Cortex of kidney (tissue), 1 donor: ENCODE measurements at places on chromosomes 2 and 18.

- no peak for DNase-seq
Measured at GRCh38 chr2:18611184-18611583, 21.8 kb upstream of the NT5C1B start.

GRCh38 chr2:171798156-171798820 lies 95.8 kb downstream of the SLC25A12 start:
- DNase-seq: no peak

GRCh38 chr2:126543081-126543480 lies 112.9 kb upstream of the GYPC start:
- DNase-seq: no peak

GRCh38 chr18:9637036-9637767 lies 22.8 kb upstream of the PPP4R1 start:
- DNase-seq: no peak

DNA sequence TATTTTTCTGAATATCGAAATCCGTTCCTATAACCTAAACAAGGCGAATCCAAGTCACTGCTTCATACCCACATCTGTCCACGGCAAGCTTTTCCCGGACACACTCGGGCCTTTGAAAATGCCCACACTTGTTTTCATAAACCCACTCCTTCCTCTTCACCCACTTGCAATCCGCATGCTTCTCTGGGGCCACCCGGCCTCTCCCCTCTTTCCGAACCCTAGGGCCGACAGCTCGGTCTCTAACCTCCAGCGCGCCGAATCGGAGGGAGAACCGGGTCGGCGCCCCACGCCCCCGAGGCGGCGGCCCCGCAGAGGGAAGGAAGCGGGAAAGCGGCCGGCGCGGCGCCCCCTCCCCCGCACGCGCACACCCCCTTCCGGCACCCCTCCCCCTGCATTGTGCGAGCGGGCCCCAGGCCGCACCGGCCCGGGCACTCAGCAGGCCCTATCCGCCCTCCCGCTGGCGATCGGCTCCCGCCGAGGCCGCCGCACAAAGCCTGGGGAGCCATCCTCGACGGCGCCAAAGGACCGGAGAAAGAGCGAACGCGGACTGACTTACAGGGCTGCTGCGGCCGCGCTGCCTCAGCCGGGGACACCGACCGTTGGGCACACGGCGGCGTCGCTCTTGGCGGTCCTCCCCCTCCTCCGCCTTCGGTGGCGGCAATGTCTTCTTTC lies 467 bp downstream of the PUM2 start:
- peak; percentile 18 for DNase-seq

- DNase-seq: no peak
Measured at GRCh38 chr2:226611196-226611943, 188.2 kb downstream of the IRS1 start.

- no peak for DNase-seq
Measured at GRCh38 chr18:67651438-67651837, 134.9 kb upstream of the DSEL start.

- no peak for DNase-seq
Measured at GRCh38 chr2:37526323-37526722, 145.1 kb downstream of the CDC42EP3 start.

DNA sequence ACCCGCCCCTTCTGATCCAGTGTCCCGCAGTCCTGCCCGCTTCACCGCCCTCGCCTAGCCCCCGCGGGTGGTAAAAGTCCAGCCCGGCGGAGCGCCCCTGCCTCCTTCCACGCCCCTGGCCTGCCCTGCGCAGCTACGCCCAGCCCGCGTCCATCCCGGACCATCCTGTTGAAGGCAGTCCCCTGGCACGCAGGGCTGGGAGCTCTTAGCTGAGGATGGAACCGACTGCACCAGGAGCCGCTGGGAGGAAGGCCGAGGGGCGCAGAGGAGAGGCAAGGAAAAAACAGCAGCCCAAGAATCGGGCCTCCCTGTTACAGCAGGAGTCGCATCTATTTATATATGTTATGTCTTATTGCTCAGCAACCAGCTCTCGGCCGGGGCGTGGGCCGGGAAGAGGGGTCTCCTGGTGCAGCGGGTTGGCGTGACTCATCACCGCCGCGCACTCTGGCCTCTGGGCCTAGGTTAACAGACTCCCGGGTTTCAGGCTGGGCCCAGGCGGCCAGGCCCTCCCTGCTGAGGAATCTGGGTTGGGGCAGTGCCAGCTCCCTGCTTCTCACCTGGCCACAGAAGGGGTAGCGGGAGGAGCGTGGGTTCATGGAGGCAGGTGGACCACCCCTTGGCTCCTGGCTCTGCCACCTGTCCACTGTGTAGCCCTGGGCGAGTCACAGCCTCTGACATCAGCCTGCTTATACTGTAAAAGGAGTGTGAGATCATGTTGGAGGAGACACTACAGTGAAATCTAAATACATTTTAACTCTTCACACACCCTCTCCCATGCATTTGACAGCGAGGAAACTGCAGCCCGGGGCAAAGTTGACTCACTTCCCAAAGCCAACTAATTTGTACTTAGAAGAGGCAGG lies 13.4 kb upstream of the MAP3K2 start:
- peak; percentile 16 for DNase-seq

GRCh38 chr18:49997558-49997957 lies 184.2 kb upstream of the ACAA2 start:
- no peak for DNase-seq

GRCh38 chr2:45669032-45669486 lies 17.6 kb downstream of the PRKCE start:
- DNase-seq: no peak

DNA sequence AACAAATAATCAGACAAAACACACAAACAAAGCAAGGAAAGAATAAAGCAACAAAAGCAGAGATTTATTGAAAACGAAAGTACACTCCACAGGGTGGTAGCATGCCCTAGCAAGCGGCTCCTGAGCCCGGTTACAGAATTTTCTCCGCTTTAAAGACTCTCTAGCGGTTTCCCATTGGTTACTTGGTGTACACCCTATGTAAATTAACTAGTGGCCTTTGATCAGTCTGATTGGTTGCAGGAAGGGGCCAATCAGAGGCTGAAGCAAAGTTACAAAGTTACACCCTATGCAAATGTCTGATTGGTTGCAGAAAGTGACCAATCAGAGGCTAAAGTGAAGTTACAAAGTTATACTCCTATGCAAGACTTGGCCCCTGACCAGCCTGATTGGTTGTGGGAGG lies 242.9 kb downstream of the LDLRAD4 start:
- DNase-seq: no peak

DNA sequence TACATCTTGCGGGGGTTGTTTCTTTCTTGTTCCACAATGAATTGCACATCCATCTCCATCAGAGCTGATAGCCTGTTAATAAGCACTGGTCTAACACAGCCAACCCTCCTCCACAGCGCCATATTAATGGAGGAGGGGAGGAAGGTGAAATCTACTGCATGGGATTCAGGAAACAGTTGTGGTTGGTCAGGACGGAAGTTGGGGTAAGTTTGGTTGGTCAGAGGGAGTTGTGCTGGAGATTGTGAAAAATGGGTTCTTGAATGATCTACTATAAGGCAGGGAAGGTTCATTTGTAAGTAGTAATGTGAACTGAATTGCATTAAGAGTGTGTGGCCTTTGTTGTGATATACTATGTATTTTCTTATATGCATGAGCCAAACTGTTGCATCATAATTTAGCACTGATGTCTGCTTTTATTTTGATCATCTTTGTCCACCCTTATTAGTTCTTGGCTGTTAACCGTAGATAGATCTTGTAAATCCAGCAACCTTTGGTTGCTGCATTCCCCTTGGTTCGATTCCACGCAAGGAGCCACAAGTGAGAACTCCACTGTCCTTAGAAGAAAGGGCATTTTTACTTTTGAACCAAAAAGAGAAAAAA lies 150.6 kb upstream of the MAPRE2 start:
- DNase-seq: no peak

GRCh38 chr2:125745514-125745913 lies 910.4 kb upstream of the GYPC start:
- no peak for DNase-seq

GRCh38 chr2:12488352-12489318 lies 228.1 kb upstream of the TRIB2 start:
- no peak for DNase-seq

DNA sequence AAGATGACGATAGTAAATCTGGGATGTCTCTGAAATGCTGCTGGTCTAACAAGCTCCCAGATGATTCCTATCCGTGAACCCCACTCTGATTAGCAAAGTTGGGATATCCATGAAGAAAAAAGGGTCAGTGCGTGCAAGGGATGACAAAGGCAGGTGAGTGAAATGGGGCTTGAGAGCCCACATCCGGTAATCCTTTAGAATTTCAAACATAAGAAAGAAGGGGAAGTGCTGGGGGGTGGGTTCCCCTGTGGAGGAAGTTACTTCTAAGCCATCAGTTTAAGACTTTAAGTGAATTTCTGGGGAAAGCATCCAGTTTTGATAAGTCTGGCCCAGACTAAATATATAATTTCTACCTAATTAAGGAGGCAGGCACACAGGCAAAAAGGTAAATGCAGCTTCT lies 209.5 kb downstream of the DPP10 start:
- DNase-seq: no peak

DNA sequence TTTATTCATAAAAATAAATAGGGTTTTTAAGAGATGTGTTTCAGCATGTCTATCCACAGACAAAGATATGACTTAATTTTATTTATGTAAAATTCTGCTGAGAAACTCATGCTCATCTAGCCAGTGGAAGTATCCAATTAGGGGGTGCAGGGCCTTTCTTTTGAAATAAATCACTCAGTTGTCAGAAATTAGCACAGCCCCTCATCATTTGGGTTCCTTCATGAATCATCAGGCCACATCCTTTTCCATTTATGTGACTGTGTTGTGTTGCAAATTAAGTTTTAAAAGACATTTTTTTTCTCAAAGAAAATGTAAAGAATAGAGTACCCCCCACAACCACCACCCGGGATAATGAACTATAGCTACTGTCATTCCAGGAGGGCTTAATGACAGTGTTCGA lies 185.8 kb downstream of the NRP2 start:
- no peak for DNase-seq

DNA sequence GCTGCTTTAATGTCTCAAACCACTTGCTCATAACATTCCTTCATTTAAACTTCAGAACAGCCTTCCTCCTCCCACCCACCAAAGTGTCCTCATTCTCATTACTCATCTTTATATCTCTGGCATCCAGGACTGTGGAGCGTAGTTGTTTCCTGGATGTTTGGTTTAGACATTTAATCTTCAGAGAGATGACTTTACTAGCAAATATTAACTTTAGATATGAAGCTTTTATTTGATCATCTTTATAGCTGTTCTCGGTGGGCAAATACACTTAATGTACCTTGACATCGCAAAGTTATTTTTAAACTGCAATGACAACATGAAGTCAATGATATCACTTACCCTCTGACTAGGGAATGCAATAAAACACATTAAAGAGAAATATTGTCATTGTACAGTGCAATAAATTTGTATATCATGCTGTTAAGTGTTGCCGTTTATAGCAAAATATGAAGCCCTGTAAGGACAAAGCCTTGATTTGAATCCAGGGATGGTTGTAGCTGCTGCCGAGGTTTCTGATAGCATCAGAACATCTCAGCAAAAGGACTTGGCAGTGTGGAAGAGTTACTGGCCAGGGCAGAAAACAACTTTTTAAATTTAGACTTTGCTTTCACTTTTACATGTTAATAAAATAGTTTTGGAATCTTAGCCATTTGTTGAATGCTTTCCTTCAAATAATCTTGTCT lies 4.6 kb upstream of the LAMA3 start:
- no peak for DNase-seq

DNA sequence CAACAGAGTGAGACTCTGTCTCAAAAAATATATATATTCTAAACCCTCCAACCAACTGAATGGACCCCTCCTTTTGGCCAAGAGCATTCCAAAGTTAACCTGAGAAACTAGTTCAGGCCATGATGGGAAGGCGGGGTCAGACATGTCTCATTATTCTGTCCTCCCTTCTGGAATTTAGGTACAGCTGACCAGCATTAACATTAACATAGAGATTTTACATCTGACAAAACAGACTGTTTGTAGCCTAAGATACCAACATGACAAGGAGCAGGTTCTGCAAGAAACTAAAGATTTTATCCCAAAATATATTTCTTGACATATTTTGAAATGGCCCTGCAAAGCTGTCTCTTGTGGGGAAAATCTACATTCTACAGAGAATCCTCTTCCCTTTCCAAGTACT lies 6.8 kb upstream of the PDK1 start:
- no peak for DNase-seq

- DNase-seq: no peak
Measured at GRCh38 chr2:56382466-56382865, 198.7 kb downstream of the CCDC85A start.

- no peak for DNase-seq
Measured at GRCh38 chr2:16475586-16475985, 190.0 kb downstream of the CYRIA start.

GRCh38 chr2:218001629-218002028 lies 1.2 kb downstream of the TNS1 start:
- DNase-seq: no peak

- no peak for DNase-seq
Measured at GRCh38 chr2:68747900-68748299, 13.3 kb downstream of the ARHGAP25 start.

- no peak for DNase-seq
Measured at GRCh38 chr2:146870691-146871090, 974.1 kb upstream of the ACVR2A start.

- no peak for DNase-seq
Measured at GRCh38 chr2:133177196-133177595, 391.1 kb downstream of the NCKAP5 start.

GRCh38 chr2:28610583-28611201 lies 114.8 kb downstream of the PLB1 start:
- no peak for DNase-seq

DNA sequence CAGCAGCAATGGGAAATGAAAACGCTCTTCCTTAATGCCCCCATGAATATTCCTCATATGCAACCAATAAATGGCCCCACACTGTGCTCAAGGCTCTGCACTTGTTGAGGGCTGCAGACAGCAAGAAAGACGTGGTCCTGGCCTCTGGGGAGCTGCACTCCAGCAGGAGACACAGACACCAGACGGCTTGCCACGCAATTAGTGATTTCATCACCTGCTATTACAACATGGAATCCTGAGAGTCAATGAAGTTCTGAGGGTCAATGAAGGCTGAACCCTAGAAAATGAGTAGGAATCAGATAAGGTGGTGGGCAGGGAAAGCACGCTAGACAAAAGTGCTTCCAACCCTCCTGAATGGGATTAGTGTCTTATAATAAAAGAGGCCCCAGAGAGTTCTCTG lies 18.9 kb downstream of the CREG2 start:
- no peak for DNase-seq

DNA sequence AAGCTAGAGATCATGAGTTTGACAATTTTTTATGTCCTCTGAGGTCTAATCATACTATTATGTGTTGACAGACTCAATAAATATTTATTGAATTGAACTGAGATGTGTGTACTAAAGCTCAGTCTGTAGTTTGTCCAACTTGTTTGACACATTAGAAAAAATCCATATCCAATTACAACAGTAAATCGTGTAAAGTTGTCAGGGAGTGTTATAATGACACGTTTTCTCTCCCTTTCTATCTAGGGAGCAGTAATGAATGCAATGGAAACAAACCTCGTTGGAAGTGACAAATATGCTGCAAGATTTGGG lies 28.4 kb downstream of the ITGA4 start:
- no peak for DNase-seq

GRCh38 chr2:133315280-133315679 lies 253.0 kb downstream of the NCKAP5 start:
- no peak for DNase-seq
